ENCODE measurements at places on chromosomes 3 and 15. TPM values are rescaled to one million over a fixed set of nuclear protein-coding genes. Genes with fewer than 3 reads are reported as not detected.

VGLL3 gene
- total RNA-seq, result 16.0 TPM

EXD1 gene
- not detected for total RNA-seq

RASGRP1 gene
- total RNA-seq, result 12.1 TPM

FAM3D gene
- total RNA-seq, result not detected

AHSG gene
- not detected for total RNA-seq

SI gene
- not detected for total RNA-seq

- no peak for DNase-seq
Observed at GRCh38 chr3:105656651-105657504, 211.9 kb downstream of the CBLB start.

DNA sequence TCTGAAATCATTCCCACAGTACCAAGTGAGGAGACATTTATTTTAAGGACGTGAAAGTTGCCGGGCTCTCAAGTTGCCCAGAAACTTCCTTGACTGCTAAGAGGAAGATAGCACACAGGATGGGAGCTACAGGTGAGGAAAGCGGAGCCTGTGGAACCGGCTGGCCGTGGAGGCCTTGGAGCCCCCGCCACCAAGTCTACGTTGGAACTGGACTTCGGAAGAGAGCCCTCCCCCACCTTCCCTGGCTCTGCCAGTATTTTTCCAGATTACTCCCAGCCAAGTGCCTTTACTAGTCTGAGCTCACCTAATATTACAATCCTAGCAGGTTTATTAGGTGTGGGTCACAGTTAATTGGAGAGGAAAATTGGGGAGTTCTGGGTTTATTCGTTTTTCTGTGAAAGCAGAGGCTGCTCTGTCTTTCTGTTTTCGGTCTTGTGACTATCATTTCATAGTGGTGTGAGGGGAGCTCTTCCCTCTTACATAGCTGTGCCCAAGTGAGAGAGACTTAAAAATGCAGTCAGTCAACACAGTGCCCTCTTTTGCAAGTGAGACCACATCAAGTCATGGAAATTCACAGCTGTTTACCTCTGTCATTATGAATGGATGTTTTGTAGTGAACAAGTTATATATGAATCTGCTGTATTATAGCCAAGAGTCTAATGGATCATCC is 6.8 kb downstream of the BOC start:
- DNase-seq, result no peak

- no peak for DNase-seq
Observed at GRCh38 chr3:99475229-99475628, 163.2 kb upstream of the COL8A1 start.

- no peak for DNase-seq
Observed at GRCh38 chr3:141074529-141074928, 23.4 kb downstream of the SPSB4 start.

- DNase-seq, result no peak
Observed at GRCh38 chr3:129005526-129006303, 4.6 kb downstream of the EFCC1 start.

DNA sequence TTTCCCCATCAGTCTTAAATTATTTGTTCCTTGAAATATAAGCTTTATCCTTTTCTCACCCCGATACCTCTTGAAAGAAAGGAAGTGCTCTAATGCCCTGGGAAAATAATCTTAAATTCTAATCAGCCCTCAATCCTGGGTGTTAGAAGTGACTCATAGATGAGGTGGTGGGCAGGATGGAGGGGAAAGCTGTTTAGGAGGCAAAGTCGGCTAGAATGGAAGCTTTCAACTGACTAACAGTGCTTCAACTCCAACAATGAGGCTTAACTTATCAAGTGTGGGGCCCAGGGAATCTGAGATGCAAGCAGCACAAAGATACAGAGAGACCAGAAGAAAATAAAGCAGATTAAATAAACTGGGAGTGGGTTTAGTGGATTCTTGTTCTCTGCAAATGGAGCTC is 175.8 kb downstream of the EPHB1 start:
- DNase-seq, result no peak

- no peak for DNase-seq
Observed at GRCh38 chr15:34889476-34889875, 80.1 kb downstream of the AQR start.

DNA sequence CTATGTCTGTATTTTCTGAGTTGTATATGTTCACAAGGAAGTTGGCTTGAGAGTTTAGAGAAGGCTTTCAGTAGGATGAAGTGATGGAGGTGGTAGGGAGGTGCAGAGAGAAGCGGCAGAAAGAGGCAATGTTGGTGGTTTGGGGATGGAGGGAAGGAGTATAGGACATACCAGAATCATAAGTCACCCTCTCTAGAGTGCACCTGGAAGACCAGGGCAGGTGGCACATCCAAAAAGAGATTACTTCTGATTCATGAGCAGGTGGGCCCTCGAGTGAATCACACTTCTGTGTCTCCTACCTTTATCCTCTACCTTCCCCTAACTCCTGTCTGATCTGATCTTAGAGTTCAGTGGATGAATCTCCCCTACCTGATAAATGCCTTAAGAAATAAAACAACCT is 41.8 kb upstream of the MRPL3 start:
- DNase-seq, result no peak

- DNase-seq, result no peak
Observed at GRCh38 chr3:122803977-122804376, 9.1 kb downstream of the SLC49A4 start.

- no peak for DNase-seq
Observed at GRCh38 chr3:57154470-57155309, 10.5 kb downstream of the IL17RD start.

DNA sequence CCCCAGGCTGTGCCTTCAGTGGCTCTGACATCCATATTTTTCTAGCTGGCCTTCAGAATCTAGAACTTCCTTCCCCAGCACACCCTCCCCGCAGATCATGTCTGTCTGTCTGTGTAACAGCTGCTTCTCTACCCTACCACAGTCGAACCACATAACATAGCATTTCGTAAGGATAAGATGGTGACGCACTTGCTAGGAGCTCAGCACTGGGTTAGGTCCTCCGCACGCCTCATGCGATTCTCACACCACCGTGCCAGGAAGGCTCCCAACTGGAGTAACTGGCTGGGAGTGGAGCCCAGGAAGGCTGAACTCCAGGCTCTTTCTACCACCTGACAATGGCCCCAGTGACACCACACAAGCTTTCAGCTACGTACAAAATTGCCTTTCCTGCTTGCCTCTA is 168.6 kb downstream of the STT3B start:
- DNase-seq, result no peak

DNA sequence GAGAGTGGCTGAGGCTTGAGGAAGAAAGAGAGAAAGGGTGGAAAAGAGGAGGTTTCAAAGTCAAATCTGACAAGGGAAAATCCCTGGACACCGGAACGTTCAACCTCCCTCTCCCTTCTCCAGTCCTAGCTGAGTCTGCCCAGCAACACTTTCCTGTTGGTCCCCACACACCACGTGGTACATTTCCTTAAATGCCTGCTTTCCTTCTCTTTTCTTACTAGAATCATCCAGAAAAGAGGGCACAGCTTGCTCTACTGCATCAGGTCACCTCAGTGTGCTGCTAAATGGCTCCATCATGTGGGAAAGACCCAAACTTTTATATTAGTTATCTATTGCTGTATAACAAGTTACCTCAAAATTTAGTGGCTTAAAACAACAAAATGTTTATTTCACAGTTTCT is 181.2 kb downstream of the NECTIN3 start:
- DNase-seq, result peak; percentile 57

DNA sequence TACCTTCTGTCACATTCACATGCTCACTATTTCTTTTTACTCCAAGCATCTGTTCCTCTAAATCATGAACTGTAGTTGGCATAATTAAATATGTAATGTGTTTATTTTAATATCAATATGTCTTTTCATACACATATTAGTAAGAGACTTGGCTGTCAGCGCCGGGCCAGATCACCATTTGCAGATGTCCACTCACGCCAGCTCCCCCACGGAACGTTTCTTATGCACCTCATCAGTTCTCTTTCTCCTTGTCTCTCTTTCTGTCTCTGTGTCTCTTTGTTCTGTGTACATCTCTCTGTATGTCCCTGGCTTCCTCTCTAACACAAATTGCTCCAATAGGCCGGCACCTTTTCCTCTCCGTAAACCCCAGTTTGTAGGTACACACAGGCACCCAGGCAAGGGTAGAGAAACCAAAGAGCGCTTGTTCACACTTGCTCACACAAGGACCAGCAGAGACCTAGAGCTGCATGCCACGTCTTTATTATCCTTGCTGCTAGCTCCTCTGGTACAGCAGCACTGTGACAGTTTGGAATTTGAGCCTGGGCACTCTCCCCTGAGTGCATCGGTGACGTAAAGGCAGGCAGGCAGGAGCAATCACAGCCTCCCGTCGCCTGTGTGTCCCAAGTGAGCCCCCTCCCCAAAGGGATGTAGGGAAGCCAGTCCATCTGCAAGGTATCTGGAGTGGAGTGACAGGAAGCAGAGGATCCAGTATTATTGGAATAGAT is 40.4 kb downstream of the CACNA1D start:
- no peak for DNase-seq

- no peak for DNase-seq
Observed at GRCh38 chr3:185009650-185010049, 143.2 kb downstream of the C3orf70 start.

DNA sequence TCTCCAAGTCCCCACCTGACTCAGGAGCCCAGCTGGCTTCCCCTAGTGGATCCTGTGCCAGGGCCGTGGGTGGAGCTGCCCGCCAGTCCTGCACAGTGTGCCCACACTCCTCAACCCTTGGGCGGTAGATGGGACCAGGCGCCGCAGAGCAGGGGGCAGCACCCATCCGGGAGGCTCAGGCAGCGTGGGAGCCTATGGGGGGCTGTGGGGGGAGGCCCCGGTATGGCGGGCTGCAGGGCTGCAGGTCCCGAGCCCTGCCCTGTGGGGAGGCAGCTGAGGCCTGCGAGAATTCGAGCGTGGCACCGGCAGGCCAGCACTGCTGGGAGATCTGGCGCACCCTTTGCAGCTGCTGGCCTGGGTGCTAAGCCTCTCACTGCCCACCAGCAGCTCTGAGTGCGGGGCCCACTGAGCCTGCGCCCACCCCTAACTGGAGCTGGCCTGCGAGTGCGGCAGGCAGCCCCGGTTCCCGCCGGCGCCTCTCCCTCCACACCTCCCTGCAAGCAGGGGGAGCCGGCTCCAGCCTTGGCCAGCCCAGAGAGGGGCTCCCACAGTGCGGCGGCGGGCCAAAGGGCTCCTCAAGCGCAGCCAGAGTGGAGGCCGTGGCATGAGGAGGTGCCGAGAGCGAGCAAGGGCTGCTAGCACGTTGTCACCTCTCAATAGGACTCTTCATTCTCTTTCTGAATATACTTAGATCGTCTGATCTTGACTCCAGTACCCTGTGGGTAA is 64.0 kb downstream of the TMEM212 start:
- no peak for DNase-seq

GRCh38 chr15:75076277-75076676 is 52.9 kb downstream of the PPCDC start:
- no peak for DNase-seq

GRCh38 chr3:195013411-195014361 is 257.3 kb downstream of the XXYLT1 start:
- no peak for DNase-seq
